Mammary epithelial cell (primary cell): ENCODE measurements at places on chromosomes 7 and 10. TPM values are rescaled to one million over a fixed set of nuclear protein-coding genes. Genes with fewer than 3 reads are reported as not detected.

DNA sequence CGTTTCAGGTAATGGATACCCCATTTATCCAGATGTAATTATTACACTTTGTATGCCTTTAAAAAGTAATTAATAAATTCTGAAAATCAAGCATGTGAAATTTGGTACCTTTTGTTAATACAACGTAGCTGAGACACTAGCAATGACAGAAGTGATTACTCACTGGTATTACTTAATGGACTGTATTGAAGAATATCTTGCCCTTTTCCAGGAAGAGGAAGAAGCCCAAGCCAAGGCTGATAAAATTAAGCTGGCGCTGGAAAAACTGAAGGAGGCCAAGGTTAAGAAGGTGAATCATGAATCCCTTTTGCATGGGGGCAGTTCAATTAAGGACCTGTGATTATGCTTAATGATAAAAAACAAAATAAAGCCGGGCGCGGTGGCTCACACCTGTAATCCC is 64.8 kb downstream of the APBB1IP start:
- DNase-seq, result no peak

GRCh38 chr10:112229901-112230300 is 46.3 kb upstream of the GPAM start:
- DNase-seq, result peak; percentile 36

DNA sequence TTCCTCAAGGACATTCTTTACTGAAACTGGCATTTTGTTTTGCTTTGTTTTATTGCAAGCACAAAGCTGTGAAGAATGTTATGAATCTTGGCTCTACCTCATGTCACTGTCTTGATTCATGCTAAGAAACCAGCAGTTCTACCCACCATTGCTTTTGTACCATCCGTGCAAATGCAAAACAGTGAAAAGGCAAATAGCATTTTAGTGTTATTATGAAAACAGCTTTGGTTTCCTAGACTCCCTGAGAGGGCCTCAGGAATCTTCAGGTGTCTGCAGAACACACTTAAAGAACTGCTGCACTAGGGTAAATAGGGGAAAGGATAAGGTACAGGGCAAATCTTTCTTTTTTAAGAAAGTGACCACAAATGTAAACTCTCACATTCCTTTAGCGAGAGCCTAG is 318.9 kb downstream of the AHR start:
- no peak for DNase-seq

GRCh38 chr10:70705121-70705861 is 33.0 kb downstream of the ADAMTS14 start:
- no peak for DNase-seq

- DNase-seq, result peak; percentile 55
These were observed 148.6 kb upstream of the SVIL start for GRCh38 chr10:29783201-29783947.

SLC37A3 gene
- total RNA-seq, result 29.2 and 35.2 TPM in 2 replicates

LIPF gene
- total RNA-seq, result not detected in 2 replicates

HMX3 gene
- 0.26 and 0.94 TPM in 2 replicates for total RNA-seq
